ENCODE measurements at places on chromosomes 3 and 15.

DNA sequence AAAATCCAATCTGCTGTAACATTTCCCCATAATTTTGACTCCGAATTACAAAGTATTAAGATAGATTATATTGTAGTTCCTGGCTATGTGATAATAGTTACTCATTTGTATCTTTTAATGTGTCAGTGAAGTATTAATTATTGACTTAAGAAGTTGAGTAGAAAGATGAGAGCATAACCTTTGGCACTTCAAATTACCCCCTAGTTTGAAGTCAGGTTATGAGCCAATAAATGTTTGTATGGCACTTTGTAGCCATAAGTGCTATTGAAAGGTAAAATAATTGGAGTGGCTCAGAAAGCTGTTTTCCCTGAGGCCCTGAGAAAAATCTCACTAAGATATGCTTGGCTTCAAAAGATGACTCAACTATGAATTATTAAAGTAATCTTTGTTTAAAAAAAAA is 31.0 kb downstream of the IREB2 start:
- no peak for DNase-seq

- DNase-seq, result no peak
These were observed 102.9 kb downstream of the LRRC49 start for GRCh38 chr15:70995383-70995970.

DNA sequence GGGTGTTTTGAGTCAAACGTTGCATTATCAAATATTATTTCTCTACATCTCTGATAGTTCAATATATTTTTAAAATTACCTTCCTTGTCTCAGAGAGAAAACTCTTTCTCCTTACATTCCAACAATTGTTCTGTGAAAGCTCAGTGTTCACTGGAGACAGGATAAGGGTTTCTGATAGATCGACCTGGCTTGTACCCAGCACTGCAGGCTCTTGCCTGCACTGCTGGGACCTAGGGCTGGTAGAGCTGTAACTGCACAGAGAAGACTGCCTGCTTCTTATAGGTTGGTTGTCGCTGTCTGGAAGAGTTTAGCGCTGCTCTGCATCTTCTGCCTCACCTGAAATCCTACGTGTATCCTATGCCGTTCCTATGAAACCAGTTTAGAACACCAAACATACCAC is 249.9 kb upstream of the LRTM1 start:
- no peak for DNase-seq

DNA sequence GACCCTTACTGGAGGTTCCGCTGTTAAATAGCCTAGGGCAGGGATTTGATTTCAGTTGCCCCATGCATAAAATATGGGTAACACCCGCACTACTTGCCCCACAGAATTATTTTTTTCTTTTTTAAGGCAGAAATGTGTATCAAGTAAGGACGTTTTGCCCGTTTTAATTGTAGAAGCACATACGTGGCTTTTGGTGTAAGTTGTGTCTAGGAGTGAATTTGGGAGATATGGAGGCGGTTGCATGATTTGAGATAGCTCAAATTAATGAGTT is 636 bp upstream of the LRRC58 start:
- no peak for DNase-seq

GRCh38 chr3:73746623-73747022 is 121.9 kb upstream of the PDZRN3 start:
- DNase-seq, result no peak

DNA sequence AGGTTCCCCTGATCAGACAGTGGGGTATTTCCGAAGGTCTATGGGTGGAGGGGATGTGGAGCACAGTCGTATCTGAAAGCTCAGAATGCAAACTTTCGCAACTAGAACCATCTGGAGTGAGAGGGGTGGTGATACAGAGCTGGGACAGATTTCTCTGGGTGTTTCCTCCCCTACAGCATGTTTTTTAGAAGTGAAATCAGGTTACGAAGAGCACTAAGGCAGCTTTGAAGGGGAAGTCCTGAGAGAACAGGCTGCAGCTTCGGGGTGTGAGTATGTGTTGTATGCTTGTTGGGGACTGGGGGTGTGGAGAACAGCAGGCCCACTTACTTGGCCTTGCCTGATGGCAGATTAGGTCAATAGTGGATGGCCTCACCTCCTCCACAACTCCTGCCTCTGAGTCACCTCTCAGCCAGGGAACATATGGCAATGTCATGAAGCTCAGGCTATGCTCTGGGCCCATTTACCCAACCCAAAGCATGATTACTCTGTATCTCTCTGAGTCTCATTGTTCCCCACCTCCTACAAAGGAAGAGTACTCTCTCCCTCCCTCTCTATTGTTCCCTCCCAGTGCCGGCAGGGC is 107.2 kb upstream of the RASGRP1 start:
- DNase-seq, result no peak

GRCh38 chr3:11021611-11022011 is 29.1 kb downstream of the SLC6A1 start:
- DNase-seq, result no peak
